ENCODE measurements at places on chromosomes 4 and X. TPM values are rescaled to one million over a fixed set of nuclear protein-coding genes. Genes with fewer than 3 reads are reported as not detected.

GRCh38 chr4:136036744-136037143, 1495.5 kb downstream of the PCDH18 start:
- no peaks in the 10 kb centered on the region for H3K36me3 ChIP-seq
- no peaks in the 10 kb centered on the region for H3K27me3 ChIP-seq
- DNase-seq, result peak; percentile 63
- no peak overlapping the region for H3K27ac ChIP-seq

DNA sequence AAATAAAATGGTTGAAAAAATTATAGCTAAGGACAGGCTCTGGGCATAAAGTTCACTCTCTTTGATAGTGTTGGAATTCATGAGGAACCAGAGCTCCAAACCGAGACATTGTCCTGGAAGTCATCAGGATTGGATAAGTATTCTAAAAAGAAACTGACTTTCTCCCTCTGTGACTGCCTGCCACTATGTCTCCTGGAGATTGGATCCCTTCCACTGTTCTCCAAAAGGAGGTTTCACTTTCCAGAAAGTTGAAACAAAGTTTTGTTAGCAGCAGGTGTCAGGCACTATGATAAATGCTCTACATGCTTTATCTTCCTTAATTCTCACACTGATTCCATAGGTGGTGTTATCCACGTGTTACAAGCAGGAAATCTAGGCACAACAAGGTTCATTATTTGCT, 16.8 kb downstream of the BANK1 start:
- no peaks in the 10 kb centered on the region for H3K4me1 ChIP-seq
- no peak overlapping the region for H3K4me3 ChIP-seq
- H3K27ac ChIP-seq, result no peak overlapping the region
- H3K36me3 ChIP-seq, result no peaks in the 10 kb centered on the region
- DNase-seq, result no peak
- H3K27me3 ChIP-seq, result no peaks in the 10 kb centered on the region

DNA sequence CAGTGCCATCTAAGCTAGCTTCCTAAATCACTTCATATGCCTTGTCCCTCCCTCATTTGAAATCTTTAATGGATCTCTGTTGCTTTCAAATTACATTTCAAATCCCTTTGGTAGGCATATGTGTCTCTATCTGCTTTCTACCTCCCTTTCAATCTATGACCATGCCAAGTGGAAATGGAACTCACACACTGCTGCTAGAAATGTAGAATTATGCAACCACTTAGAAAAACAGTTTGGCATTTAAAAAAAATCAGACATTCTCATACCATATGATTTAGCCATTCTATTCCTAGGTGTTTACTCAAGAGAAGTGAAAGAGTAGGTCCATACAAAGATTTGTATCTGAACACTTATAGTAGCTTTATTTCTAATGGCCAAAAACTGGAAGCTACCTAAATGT, 413.5 kb upstream of the INTU start:
- H3K27ac ChIP-seq, result no peak overlapping the region
- no peak overlapping the region for H3K4me3 ChIP-seq
- no peaks in the 10 kb centered on the region for H3K36me3 ChIP-seq
- no peaks in the 10 kb centered on the region for H3K4me1 ChIP-seq
- DNase-seq, result no peak

DNA sequence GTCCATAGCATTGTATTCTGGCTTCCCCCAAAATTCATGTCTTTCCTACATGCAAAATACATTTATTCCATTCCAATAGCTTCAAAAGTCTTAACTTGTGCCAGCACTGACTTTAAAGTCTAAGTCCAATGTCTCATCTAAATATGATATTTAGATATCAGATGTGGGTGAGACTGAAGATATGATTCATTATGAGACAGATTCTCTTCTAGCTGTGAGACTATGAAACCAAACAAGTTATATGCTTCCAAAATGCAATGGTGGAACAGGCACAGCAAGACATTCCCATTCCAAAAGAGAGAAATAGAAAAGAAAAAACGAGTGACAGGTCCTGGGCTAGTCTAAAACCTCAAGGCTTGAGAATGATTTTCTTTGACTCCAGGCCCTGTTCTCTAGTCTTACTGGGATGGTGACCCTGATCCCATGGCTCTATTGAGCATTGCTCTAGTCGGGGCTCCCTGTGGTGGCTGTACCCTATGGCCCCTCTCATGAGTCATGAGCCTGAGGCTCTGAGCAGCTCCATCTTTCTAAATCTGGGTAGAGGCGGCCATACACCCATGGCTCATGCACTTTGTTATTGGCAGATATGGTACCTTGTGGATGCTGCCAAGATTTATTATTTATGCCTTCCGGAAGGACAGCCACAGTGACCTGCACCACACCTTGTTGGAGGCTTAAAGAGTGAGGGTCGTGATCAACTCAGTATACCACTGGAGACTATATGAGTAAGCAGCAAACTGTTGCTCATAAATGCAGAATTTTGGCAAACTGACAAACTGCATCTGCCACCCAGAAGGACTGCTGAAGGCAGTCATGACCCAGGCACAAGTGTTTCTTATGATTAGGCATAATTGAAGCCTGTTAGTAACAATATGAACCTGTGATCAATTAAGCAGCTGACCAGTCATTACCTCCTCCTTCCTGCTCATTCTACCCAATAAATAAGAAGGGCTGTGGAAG, 38.5 kb upstream of the BOD1L1 start:
- no peak overlapping the region for H3K27ac ChIP-seq
- no peaks in the 10 kb centered on the region for H3K27me3 ChIP-seq
- DNase-seq, result peak; percentile 33
- H3K36me3 ChIP-seq, result no peaks in the 10 kb centered on the region
- H3K4me3 ChIP-seq, result no peak overlapping the region

DNA sequence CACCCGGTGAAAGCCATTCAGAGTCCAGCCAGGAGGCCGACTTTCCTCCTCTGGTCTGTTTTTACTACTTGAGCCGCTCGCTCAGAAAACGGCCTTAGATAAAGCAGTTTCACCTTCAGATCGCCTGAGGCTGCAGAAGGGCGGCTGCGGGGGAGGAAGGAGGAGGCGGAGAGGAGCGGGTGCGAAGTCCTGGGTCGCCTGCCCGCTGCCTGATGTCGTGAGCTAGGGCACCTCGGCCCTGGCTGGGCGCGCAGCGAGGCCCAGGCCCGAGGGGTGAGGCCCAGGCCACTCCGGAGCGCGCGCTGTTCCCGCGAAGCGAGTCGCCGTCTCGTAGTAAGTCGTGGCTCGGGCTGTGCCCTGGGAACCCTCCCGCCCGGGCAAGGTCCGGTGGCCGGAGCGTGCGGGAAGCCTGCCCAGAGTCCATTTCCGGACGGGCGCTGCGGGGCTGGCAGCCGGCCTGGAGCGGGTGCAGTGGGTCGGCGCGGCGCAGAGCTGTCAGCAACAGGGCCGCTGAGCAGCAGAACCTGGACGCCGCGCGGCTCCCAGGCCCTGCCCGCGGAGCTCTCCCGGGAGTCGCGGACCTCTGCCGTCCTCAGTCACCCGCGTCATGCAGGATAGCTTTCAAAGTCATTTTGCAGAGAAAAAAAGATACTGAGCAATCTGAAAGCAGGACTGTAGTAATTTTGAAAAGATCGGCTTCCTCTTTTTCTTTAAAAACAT, 18.6 kb downstream of the TRIM2 start:
- peak overlapping the region; percentile 86 for H3K27ac ChIP-seq
- no peaks in the 10 kb centered on the region for H3K27me3 ChIP-seq
- peak; percentile 41 for DNase-seq
- peak overlapping the region; percentile 39 for H3K4me3 ChIP-seq
- H3K36me3 ChIP-seq, result no peaks in the 10 kb centered on the region

Gene MAGEA2
- total RNA-seq, result not detected

Gene RNF4
- total RNA-seq, result 63.8 TPM

- H3K27me3 ChIP-seq, result no peaks in the 10 kb centered on the region
- no peaks in the 10 kb centered on the region for H3K4me1 ChIP-seq
- no peaks in the 10 kb centered on the region for H3K36me3 ChIP-seq
- H3K27ac ChIP-seq, result no peak overlapping the region
Measured at GRCh38 chrX:124256216-124256615, 76.2 kb upstream of the TEX13D start.

Data from IMR-90 (cell line).